ENCODE measurements at places on chromosomes 2 and 18. TPM values are rescaled to one million over a fixed set of nuclear protein-coding genes. Genes with fewer than 3 reads are reported as not detected.

DNA sequence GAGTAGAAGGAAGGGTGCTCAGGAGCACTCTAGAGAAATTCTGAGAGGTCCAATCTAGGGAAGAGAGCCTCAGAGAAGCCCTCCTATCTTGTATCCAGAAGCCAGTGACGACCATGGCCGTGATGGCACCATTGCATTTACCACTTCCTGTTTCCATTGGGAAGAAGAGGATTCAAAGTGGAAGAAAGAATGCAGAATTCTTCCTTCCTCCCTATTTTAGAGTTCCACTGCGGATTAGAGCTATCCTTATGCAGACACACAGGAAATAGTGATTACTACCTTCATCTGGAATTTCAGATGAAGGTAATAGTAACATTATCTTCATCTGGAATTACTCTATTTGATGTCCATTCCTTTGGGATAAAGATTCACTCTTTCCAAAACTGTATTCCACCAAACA is 45.6 kb upstream of the PCBP1 start:
- no peaks in the 10 kb centered on the region for H3K27me3 ChIP-seq
- H3K4me3 ChIP-seq = no peak overlapping the region
- H3K36me3 ChIP-seq = peaks cover 2% of the 10 kb centered on the region
- H3K4me1 ChIP-seq = peaks cover 14% of the 10 kb centered on the region
- no peak for DNase-seq
- no peak overlapping the region for H3K27ac ChIP-seq

DNA sequence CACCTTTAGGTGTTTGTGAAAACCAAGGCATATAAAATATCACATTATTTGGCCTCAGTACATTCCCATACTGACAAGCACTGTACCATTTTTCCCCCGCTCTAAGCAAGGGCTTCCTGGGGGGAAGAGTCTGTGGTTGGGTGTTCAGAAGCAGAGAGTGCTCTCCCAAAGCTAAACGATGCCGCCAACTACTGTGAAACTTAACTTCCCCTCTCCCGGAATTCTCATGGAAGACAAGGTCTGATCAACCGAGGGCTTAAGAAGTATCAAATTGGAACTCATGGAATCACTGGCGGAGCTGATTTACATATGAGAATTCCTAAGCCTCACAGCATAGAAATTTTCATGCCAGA is 433 bp upstream of the MFF start:
- peaks cover 1% of the 10 kb centered on the region for H3K36me3 ChIP-seq
- peak overlapping the region; percentile 90 for H3K4me3 ChIP-seq

CROCC2 gene
- total RNA-seq = not detected

BMP10 gene
- total RNA-seq = not detected

SERPINB10 gene
- total RNA-seq = not detected

DNA sequence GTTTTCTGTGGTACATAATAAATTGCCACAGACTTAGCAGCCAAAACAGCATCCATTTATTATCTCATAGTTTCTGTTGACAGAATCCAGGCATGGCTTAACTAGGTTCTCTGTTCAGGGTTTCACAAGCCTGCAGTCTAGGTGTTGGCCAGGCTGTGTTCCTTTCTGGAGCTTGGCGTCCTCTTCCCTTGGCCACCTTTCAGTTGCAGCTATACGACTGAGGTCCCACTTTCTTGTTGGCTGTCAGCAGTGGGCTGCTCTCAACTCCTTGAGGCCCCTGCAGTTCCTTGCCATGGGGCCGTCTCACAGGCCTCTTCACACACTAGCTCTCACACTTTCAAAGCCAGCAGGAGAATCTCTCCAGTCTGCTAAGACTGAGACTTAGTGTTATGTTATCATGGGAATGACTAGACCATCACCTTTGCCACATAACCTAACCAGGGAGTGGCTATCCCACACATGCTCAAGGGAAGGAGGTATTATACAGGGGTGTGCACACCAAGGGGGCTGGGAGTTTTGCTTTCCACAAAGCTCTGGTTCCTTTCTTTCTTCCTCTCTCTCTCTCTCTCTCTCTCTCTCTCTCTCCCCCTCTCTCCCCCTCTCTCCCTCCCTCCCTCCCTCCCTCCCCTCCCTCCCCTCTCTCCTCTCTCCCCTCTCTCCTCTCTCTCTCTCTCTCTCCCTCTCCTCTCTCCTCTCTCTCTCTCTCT is 15.8 kb downstream of the RIOK3 start:
- H3K4me1 ChIP-seq = no peaks in the 10 kb centered on the region

- no peak overlapping the region for H3K4me3 ChIP-seq
- no peak for DNase-seq
- peaks cover 14% of the 10 kb centered on the region for H3K4me1 ChIP-seq
- H3K36me3 ChIP-seq = no peaks in the 10 kb centered on the region
- H3K27ac ChIP-seq = no peak overlapping the region
- H3K27me3 ChIP-seq = peaks cover 56% of the 10 kb centered on the region
Observed at GRCh38 chr18:79792988-79793355, 4.8 kb upstream of the KCNG2 start.

GRCh38 chr2:177261116-177262060 is 3.1 kb downstream of the NFE2L2 start:
- H3K4me3 ChIP-seq = peak overlapping the region; percentile 92
- DNase-seq = no peak
- peaks cover 63% of the 10 kb centered on the region for H3K4me1 ChIP-seq
- H3K27me3 ChIP-seq = no peaks in the 10 kb centered on the region

DNA sequence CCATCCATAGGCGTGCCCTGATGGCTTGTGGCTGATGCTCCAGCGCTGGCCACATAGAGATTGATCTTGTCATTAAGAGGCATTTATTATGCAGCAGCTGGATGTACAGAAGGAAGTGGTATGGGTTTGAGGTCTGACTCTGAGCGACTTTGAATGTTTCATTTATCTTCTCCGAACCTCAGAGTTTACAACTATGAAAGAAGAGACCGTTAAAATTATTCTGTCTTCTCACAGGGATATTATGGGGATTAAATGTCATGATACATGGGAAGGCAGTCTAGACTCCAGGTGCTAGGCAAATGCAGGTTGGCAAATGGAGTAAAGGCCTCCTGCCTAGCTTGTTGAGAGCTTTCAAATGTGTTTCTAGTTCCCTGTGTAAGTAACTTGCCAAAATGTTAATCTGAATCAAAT is 30.3 kb downstream of the MOGAT1 start:
- DNase-seq = no peak
- no peak overlapping the region for H3K4me3 ChIP-seq
- H3K4me1 ChIP-seq = peaks cover 10% of the 10 kb centered on the region
- H3K27me3 ChIP-seq = peaks cover 16% of the 10 kb centered on the region
- no peak overlapping the region for H3K27ac ChIP-seq

- H3K4me3 ChIP-seq = no peak overlapping the region
- peaks cover 13% of the 10 kb centered on the region for H3K27me3 ChIP-seq
- H3K27ac ChIP-seq = no peak overlapping the region
- H3K4me1 ChIP-seq = no peaks in the 10 kb centered on the region
- H3K36me3 ChIP-seq = no peaks in the 10 kb centered on the region
Observed at GRCh38 chr2:225615514-225615913, 216.0 kb downstream of the NYAP2 start.

GRCh38 chr2:7269106-7269643 is 352.0 kb downstream of the RNF144A start:
- no peaks in the 10 kb centered on the region for H3K4me1 ChIP-seq
- no peak overlapping the region for H3K27ac ChIP-seq

DNA sequence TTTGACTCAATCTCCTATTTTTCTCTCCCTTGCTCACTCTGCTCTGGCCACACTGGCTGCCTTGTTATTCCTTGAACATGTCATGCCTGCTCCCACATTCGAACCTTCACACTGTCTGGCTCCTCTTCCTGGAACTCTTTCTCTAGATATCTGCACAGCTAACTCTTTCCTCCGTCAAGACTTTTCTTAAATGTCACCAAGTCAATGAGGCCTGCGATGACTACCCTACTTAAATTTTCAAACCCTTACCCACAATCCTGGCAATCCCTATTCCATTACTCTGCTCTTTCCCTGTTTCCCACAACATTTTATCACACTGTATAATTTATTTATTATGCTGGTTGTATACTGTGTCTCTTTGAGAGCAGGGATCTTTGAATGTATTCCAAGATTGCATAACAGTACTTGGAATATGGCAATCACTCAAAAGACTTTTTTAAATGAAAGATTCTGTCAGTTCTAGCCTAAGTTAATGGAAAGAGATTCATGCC is 206.2 kb downstream of the SRBD1 start:
- H3K4me3 ChIP-seq = no peak overlapping the region
- H3K36me3 ChIP-seq = peaks cover 9% of the 10 kb centered on the region
- no peaks in the 10 kb centered on the region for H3K4me1 ChIP-seq
- DNase-seq = no peak
- H3K27me3 ChIP-seq = no peaks in the 10 kb centered on the region

GRCh38 chr2:192546565-192546964 is 351.8 kb upstream of the TMEFF2 start:
- no peaks in the 10 kb centered on the region for H3K27me3 ChIP-seq
- H3K27ac ChIP-seq = no peak overlapping the region
- DNase-seq = no peak

DNA sequence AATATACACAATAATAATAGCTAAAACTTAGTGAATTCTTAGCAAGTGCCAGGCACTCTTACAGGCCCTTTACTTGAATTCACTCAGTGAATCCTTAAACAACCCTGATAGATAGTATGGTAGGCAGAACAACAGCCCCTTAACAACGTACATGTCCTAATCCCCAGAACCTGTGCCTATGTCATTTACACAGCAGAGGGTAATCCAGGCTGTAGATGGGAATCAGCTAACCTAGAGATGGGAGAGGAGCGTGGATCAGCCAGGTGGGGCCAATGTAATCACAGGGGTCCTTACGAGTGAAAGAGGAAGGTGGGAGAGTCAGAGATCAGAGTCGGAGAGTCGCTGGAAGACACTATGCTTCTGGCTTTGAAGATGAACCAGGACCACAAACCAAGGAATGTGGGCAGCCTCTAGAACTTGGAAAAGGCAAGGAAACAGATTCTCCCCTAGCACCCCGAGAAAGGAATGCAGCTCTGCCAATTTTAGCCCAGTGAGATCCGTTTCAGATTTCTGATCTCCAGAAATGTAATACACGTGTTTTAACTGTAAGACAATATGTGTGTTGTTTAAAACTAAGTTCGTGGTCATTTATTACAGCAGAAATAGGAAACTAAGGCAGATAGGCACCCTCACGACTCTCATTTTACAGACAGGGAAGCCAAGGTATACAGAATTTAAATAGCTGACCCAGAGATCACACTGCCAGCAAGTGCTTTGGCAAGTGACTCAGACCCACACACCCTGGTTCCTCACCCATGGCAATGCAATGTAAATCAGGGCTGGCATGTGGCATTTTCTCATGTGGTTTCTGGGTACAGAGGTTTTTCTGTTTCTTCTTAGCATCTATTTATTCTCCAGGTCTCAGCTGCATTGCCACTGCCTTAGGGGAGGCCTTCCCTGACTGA is 68.9 kb downstream of the DOCK10 start:
- no peaks in the 10 kb centered on the region for H3K27me3 ChIP-seq
- peak; percentile 38 for DNase-seq
- H3K4me1 ChIP-seq = peaks cover 75% of the 10 kb centered on the region
- H3K36me3 ChIP-seq = no peaks in the 10 kb centered on the region
- H3K27ac ChIP-seq = no peak overlapping the region
- no peak overlapping the region for H3K4me3 ChIP-seq

GRCh38 chr2:185793532-185794345 is 55.1 kb downstream of the FSIP2 start:
- H3K27me3 ChIP-seq = no peaks in the 10 kb centered on the region
- no peak overlapping the region for H3K4me3 ChIP-seq

DNA sequence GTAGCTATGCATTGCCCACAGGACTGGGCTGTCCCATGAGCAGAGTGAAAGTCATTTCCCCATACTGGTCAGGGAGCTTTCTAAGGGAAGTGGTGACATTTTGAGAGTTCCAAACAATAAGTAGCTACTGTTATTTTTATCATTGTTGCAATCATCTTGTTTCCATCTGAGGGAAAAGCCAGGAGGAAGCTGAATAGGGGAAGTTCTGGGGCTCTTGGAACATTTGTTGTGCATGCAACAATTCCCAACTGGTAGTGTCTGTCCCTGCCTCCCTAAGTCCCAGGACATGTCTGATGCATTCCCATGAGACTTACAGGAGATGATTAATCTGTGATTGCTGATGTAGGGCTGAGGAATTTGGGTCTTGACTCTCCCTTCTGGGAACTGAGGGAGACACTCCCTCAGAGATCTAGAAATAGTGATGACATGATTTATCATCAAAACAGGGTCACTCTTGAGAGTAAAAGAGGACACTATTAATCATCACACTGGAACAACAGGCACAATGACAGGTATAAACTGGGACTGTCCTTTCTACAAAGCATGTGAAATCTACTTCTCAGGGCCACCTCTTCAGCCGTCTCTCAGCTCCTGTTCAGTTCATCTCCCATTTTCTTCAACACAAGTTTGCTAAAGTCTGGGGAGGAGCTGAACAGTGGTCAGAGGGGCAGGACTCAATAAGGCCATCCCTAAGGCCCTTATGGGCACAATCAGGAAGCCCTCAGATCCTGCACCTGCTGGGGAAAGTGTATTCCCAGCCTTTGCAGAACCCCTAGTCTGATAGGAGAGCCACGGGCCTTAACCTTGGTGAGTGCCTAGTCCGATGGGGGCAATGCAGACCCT is 28.0 kb upstream of the MARCO start:
- H3K36me3 ChIP-seq = no peaks in the 10 kb centered on the region
- H3K27me3 ChIP-seq = peaks cover 2% of the 10 kb centered on the region
- H3K27ac ChIP-seq = no peak overlapping the region
- H3K4me1 ChIP-seq = no peaks in the 10 kb centered on the region
- no peak overlapping the region for H3K4me3 ChIP-seq
- DNase-seq = no peak

DNA sequence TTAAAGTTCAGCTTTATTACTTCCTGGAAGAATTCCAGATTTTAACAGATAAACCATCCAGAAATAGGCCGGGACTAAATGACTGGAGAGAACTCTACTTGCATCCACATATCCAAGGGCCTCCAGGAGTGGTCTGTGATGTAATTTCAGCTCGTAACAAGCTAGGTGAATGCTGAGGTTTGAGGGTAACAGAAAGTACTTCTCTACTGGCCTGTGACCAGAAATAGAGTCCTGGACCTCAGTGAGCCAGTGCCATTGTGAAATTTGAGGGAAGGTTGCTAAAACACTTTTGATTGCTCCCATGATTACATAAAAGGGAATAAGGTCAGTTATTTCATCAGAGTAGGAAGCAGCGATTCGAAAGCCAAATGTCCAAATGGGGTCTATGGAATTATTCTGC is 158.1 kb downstream of the DOCK10 start:
- no peak for DNase-seq
- peaks cover 53% of the 10 kb centered on the region for H3K36me3 ChIP-seq
- H3K27me3 ChIP-seq = no peaks in the 10 kb centered on the region
- peak overlapping the region; percentile 44 for H3K27ac ChIP-seq

GRCh38 chr2:123715467-123715982 is 309.6 kb upstream of the CNTNAP5 start:
- no peak overlapping the region for H3K27ac ChIP-seq
- H3K27me3 ChIP-seq = no peaks in the 10 kb centered on the region
- H3K4me3 ChIP-seq = no peak overlapping the region
- H3K4me1 ChIP-seq = no peaks in the 10 kb centered on the region
- H3K36me3 ChIP-seq = no peaks in the 10 kb centered on the region

FBXO15 gene
- 1.2 TPM for total RNA-seq

Measured in activated naive CD4-positive, alpha-beta T cell treated with anti-CD3 and anti-CD28 coated beads for 36 hours (primary cell).